ENCODE measurements at places on chromosomes 1 and 21.

GRCh38 chr1:111795401-111795800 lies 39.7 kb downstream of the DDX20 start:
- DNase-seq = no peak

GRCh38 chr1:63758791-63759190 lies 15.0 kb upstream of the ROR1 start:
- no peak for DNase-seq

DNA sequence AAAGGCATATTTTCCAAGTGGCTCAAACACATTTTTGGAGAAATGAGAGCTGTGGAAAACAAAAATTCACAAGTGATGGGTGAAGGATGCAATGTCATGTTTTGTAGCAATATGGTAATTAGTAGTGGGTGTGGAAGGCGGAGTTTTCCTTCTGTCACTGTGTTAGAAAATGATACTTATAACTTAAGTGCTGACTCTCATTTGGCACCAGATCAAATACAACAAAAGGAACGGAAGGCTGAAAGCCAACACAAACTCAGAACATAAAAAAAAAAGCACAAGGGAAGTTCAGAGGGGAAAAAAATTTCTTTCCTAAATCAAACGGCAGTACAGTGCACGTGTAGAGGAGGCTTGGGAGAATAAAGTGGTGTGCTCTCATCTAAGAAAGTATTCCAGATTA lies at the start of gene TNFSF18:
TSS of gene TNFSF18 (minus strand) at position 77 of the 400 bp plus-strand sequence. CDS start at position 32, 45 bp downstream.
- DNase-seq = no peak

DNA sequence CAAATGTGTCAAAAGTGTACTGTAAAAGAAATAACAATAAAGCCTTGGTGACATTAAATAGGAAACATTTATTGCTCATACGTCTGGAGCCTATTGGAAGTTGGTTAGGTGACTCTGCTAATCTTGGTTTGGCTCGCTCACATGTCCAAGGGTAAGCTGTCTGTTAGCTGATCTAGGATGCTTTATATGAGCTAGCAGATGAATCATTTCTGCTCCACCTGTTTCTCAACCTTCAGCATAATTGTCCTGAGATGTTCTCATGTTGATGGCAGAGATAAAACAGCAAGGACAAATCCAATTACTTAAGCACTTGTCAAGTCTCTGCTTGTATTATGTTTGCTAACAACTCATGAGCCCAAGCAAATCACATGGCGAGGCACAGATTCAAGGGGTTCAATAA lies 56.0 kb upstream of the CD53 start:
- DNase-seq = no peak

DNA sequence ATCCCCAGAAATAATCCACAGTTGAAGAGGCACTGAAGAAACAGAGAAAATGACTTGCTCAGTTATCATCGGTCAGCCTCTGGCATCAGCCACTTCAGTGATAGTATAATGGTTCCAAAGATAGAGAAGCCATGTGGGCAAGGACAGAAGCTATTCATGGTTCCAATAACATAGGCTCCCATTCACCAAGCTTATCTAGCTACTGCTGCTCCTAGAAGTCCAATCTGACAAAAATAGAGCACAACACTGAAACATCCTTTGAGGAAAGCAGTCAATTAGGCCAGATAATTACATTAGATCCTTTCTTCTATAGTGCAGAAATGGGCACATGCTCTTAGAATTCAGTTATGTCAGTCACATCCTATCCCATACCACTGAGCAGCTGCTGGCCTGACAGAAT lies 33.5 kb upstream of the CRB1 start:
- DNase-seq = no peak

GRCh38 chr1:54168206-54168965 lies 15.6 kb upstream of the CDCP2 start:
- DNase-seq = no peak

- DNase-seq = no peak
Observed at GRCh38 chr1:11156963-11157362, 32.2 kb upstream of the ANGPTL7 start.

GRCh38 chr1:6750490-6750889 lies 34.8 kb upstream of the CAMTA1 start:
- no peak for DNase-seq

DNA sequence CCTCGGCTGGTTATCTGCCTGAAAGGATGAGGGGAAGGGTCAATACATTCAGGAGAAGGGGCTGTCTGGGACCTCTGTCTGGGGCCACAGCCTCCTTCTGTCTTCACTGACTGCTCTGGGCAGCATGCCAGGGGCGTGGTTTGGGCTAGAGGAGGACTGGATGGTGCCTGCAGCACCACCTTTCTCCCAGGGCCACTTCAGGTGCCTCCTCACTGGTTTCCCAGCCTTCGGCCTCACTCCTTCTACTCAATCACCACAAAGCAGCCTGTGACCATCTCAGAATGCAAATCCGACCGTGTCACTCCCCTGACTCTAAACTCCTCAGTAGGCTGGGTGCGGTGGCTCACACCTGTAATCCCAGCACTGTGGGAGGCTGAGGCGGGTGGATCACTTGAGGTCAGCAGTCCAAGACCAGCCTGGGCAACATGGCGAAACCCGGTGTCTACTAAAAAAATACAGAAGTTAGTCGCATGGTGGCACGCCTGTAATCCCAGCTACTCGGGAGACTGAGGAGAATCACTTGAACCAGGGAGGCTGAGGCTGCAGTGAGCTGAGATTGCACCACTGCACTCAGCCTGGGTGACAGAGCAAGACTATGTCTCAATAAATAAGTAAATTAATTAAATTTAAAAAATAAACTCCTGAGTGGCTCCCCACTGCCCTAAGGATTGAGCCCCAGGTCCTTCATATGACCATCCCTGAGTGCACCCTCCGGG lies 50.1 kb upstream of the ECE1 start:
- no peak for DNase-seq

GRCh38 chr1:8343464-8344001 lies 25.6 kb downstream of the SLC45A1 start:
- DNase-seq = no peak

DNA sequence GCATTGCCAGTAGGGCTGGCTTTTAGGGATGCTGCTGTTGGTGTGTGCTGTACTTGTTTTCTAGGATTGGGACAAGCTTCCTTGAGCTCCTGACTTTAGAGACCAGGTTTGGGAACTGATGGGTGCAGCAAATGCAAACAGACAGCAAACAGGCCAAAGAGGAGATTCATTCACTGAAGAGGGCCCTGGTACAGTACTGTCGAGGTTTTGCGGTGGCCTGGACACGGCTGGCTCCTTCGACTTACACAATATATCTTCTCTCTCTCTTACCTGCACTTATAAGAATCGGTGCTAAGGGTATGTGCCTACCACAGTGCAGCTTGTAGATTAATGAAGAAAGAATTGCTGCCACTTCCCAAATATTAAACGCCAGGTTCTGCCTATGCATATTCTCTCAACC lies 44.6 kb downstream of the ATP1A1 start:
- no peak for DNase-seq

DNA sequence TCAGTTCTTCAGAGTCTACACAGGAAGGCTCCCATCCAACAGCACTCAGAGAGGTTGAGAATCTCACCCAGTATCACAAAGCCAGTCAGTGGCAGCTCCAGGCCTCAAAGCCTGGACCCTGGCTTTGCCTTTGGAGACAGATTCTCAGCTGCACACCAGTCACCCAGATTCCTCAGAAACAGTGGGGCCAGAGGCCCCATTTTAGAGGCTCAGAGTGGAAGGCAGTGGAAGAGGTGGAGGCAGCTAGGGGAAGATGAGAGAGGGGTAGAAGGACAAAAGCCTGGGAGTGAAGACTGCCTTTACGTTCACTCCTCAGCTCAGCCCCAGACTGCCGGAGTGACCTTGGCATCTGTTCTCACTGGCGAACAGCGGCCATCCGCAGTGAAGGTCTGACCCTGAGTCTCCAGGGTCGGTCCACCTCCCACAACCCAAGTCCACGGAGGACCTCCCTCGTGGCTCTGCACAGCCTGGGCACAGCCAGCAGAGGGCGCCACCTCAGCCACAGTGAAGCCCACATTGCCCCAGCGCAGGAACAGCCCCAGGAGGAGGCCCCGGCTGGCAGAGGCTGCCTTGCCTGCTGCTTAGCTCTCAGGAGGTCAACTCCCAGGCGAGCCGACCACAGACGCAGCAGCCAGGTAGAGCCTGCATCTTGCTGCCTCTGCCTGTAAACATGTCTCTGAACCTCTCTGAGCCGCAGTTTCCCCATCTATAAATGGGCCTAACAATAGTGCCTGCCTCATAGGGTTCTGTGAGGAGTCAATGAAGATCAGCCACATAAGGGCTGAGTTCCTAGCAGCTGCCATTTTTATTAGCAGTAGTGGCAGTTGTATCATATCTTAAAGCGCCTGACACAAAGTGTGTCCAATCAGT lies 5.9 kb upstream of the FNDC5 start:
- peak; percentile 20 for DNase-seq

- no peak for DNase-seq
Observed at GRCh38 chr21:35189077-35189863, 140.2 kb upstream of the RUNX1 start.

GRCh38 chr1:22833699-22834098 lies 123.1 kb downstream of the EPHB2 start:
- no peak for DNase-seq

GRCh38 chr1:40709100-40709801 lies 17.7 kb downstream of the NFYC start:
- peak; percentile 59 for DNase-seq

All from stimulated activated CD8-positive, alpha-beta memory T cell treated with anti-CD3 and anti-CD28 coated beads, Interleukin-15, amount 100 ng/mL, for 4 hours (primary cell).